ENCODE measurements at places on chromosomes 4 and X.

- no peak for DNase-seq
These were observed 549.7 kb downstream of the IL1RAPL1 start for GRCh38 chrX:29136904-29137303.

DNA sequence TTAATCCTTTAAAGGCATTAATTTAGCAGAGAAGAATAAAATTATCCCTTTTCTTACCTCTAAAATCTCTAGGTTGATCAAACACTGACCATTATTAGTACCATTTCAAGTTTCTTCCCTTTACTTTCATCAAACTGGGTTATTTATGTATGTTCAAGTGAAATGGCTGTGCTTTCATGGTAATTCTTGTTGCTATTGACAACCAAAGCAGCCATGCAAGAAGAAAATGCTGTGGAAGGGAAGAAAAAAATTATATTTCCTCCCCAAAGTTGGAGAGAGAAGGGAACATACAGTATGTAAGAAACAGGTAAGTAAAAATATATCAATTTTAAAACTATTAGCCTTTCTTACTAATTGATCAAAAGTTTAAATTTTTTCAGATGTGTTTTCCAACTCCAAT lies 16.2 kb downstream of the NPNT start:
- DNase-seq, result no peak

DNA sequence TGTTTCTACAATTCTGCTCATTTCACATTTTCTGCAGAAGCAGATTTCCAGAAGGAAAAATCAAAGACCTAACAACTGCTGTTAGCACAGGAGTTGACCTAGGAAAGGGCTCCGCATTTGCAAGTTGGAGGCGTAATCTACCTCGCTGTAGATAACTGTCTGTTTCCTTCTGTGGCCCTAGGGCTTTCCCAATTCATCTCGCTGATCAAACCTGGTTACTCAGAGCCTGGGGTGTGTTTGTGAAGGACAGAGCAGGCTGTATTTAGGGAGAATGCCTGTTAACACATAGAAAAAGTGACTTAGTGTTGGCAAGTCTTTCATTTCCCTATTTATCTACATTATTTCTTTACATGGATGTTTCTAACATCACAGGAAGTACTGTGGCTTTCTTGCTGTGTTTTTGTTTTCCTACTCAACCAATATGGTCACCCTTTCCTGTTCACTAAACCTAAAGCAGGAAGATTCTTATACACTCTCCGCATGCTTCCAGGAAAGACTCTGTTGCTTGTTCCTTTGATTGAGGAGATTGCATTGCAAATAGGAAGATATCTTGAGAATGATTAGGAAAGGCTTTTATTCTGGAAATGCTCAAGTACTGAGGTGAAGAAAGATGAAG lies 40.5 kb downstream of the AGA start:
- no peak for DNase-seq

GRCh38 chrX:31717474-31717873 lies 645.6 kb upstream of the FTHL17 start:
- DNase-seq, result no peak

GRCh38 chrX:69503782-69504625 lies at the start of gene NALF2:
Gene NALF2 (plus strand): TSS chrX:69504326. CDS start chrX:69505283, 957 bp downstream.
- no peak for DNase-seq

DNA sequence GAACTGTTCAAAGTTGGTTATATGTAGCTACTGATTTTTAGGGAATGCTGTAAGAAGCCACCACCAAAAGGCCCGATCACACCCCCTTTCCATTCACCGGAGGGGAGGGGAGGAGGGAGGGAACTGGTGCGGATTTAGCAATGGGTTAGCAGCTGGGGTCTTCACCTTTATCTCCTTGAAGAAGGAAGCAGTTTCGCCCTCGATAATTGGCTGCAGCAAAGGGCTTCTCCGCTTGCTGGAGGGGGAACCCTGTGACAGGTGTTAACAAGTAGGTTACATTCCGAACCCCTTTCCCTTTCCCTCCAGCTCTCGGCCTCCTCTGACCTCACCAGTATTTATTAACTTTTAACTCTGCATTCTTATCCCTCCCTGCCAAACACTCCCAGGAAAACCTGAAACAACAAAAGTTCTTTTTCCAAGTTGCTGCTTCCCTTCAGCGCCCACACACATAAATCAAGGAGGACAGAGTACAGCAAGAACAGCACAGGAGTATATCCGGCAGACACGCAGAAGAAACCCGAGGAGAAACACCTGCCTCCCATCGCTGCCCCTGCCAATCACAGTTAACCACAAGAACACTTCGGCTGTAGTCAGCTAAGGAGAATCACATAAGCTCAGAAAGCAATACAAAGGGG lies 39.8 kb upstream of the NAP1L5 start:
- DNase-seq, result no peak

- no peak for DNase-seq
These were observed 165.4 kb upstream of the C1QTNF7 start for GRCh38 chr4:15262396-15262795.

Data from chondrocyte (in vitro differentiated cells).